ENCODE measurements at places on chromosomes 4 and X. TPM values are rescaled to one million over a fixed set of nuclear protein-coding genes. Genes with fewer than 3 reads are reported as not detected.

Gene LEF1
- total RNA-seq, result 3.2 TPM

Gene NUDT11
- 1.8 TPM for total RNA-seq

Gene RASL11B
- 5.0 TPM for total RNA-seq

Gene COL4A5
- total RNA-seq, result 53.5 TPM

Gene PAPSS1
- total RNA-seq, result 20.0 TPM

Gene DMP1
- 0.21 TPM for total RNA-seq

Gene OCRL
- 19.5 TPM for total RNA-seq

Gene TAF9B
- total RNA-seq, result 15.2 TPM

Gene SH2D1A
- 1.4 TPM for total RNA-seq

Gene F8A2
- not detected for total RNA-seq

Gene WDR17
- 5.3 TPM for total RNA-seq

Gene MAGEC3
- 1.8 TPM for total RNA-seq

Gene FAM184B
- not detected for total RNA-seq

Gene PDK3
- total RNA-seq, result 116 TPM

Gene RAP1GDS1
- total RNA-seq, result 34.6 TPM

Gene SPANXD
- total RNA-seq, result not detected

Gene TMA16
- 36.5 TPM for total RNA-seq

Gene SYNPO2
- total RNA-seq, result 313 TPM

Gene NAA15
- 24.4 TPM for total RNA-seq

Gene ETDA
- not detected for total RNA-seq

Gene PABPC1L2A
- total RNA-seq, result not detected

Gene AADAT
- 13.5 TPM for total RNA-seq

Gene CCSER1
- total RNA-seq, result 2.7 TPM

Gene PAGE2B
- not detected for total RNA-seq

Gene VCX
- total RNA-seq, result not detected

Gene GABRE
- total RNA-seq, result 286 TPM

Gene TENM3
- total RNA-seq, result 8.0 TPM

Gene MAGEA12
- total RNA-seq, result not detected

Gene FSTL5
- not detected for total RNA-seq

Gene CLDN22
- not detected for total RNA-seq

Gene NUDT10
- 0.41 TPM for total RNA-seq

Gene STS
- total RNA-seq, result 7.8 TPM

Gene P2RY4
- total RNA-seq, result 1.4 TPM

Gene STBD1
- 7.7 TPM for total RNA-seq

Gene TLR1
- total RNA-seq, result 16.1 TPM

Gene VCX3A
- total RNA-seq, result not detected

Gene SLBP
- total RNA-seq, result 29.8 TPM

Gene SHROOM4
- total RNA-seq, result 24.2 TPM

Gene KDR
- 10.0 TPM for total RNA-seq

Gene FOXP3
- not detected for total RNA-seq

Gene TSPAN6
- 13.0 TPM for total RNA-seq

Gene TCEAL7
- 2.8 TPM for total RNA-seq

Gene MGARP
- total RNA-seq, result 8.9 TPM

Gene SSX4B
- total RNA-seq, result not detected

Gene ZNF732
- total RNA-seq, result 0.27 TPM

Gene LRIT3
- 1.4 TPM for total RNA-seq

Gene BEX5
- 2.6 TPM for total RNA-seq

Gene UNC5C
- 5.3 TPM for total RNA-seq

Gene CLGN
- total RNA-seq, result not detected

Gene IGSF1
- total RNA-seq, result 8.4 TPM

Gene DSPP
- total RNA-seq, result not detected

Gene ZNF718
- 10.4 TPM for total RNA-seq
